ENCODE measurements at places on chromosomes 7 and 10. TPM values are rescaled to one million over a fixed set of nuclear protein-coding genes. Genes with fewer than 3 reads are reported as not detected.

DNA sequence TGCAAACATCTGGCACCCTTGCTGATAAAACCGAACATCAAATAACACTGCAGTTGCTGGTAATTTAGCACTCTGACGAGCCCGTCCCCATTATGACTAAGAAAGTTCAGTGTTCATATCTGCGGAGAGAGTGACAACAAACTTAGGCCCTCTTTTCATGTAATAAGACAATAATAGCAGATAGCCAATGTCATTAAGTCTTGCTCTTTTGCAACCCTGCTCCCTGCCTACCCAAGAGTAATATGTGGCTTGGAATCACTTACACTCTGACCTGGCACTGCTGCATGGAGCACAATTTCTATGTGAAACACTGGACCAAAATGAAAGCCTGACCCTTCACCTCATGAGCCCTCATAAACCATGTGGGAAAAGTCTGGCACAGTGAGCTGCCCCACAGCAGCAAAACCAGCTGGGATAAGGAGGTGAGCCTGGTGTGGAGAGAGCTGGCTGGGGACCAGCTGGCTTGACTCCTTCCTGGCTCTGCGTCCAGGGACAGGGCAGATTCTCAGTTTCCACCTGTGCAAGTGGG is 86.5 kb downstream of the HIPK2 start:
- peak overlapping the region; percentile 74 for H3K27ac ChIP-seq
- no peaks in the 10 kb centered on the region for H3K27me3 ChIP-seq

DNA sequence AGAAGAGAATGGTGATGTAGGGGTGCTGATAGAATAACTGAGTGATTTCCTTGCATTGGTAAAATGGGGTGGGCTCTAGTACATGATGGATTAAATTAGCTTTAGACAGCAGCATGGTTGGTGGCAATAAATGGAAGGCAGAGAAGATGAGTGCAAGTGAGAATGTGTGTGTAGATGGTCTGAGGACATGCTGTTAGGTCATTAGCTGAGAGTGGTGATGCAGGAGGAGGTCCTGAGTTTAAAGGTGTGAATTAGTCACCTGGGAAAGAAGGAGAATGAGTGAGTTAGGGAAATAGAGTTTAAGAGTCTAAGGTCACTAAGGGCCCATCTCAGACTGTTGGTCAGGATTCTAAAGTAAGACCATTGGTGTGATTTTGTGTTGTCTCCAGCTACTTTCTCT is 17.9 kb upstream of the SEC61A2 start:
- no peaks in the 10 kb centered on the region for H3K27me3 ChIP-seq
- no peak for DNase-seq
- H3K27ac ChIP-seq: no peak overlapping the region
- no peak overlapping the region for H3K4me3 ChIP-seq

The MYO1G gene
- total RNA-seq: 0.41 TPM

The CYP3A4 gene
- total RNA-seq: not detected

- DNase-seq: no peak
- H3K27me3 ChIP-seq: no peaks in the 10 kb centered on the region
- H3K4me1 ChIP-seq: peaks cover 40% of the 10 kb centered on the region
- H3K27ac ChIP-seq: no peak overlapping the region
Observed at GRCh38 chr7:135929722-135930141, 47.4 kb downstream of the MTPN start.

DNA sequence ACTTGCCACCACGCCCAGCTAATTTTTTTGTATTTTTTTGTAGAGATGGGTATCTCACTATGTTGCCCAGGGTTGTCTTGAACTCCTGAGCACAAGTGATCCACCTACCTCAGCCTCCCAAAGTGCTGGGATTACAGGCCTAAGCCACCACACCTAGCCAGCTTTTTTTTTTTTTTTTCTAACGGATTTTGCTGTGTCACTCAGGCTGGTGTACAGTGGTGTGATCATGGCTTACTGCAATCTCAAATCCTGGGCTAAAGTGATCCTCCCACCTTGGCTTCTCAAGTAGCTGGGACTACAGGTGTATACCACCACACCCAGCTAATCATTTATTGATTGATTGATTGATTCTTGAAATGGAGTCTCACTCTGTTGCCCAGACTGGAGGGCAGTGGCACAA is 106.0 kb upstream of the TRIM24 start:
- no peak overlapping the region for H3K27ac ChIP-seq
- no peaks in the 10 kb centered on the region for H3K4me1 ChIP-seq
- H3K4me3 ChIP-seq: no peak overlapping the region
- no peak for DNase-seq
- H3K27me3 ChIP-seq: no peaks in the 10 kb centered on the region

- no peaks in the 10 kb centered on the region for H3K36me3 ChIP-seq
- H3K27ac ChIP-seq: no peak overlapping the region
- DNase-seq: no peak
Observed at GRCh38 chr10:52645187-52645758, 127.3 kb downstream of the MBL2 start.

DNA sequence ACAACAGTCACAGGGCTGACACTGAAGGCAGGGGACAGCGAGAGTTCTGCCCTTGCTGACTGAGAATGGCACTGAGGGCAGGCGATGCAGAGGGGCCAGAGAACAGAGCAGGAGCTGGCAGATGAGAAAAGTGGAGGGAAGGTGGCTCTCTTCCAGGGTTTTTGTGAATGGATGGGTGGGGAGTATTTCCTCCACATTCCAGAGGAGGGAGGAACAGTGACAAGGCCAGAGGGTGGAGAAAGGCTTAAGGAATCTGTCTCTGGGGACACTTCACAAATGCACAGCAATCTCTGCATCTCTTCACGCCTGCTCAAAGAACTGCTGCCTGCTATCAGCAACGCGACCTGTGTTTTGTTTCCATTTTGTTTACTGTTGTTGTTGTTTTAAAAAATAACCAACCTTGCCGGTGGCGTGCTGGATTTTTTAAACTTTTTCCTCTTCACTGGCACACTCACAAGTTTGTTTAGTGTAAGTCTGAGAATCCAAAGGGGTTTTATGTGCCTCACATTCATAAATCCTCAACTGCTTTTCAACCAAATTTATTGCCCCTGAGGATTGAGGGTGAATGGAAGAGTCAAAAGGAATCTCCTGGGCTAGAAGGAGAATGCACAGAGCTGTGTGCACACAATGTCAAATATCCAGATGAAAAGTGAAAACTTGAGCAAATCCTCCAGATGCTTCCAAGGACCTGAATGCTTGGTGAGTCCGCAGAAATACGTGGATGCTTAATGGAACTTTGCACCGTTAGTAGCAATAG is 129.3 kb downstream of the GLI3 start:
- no peak overlapping the region for H3K4me3 ChIP-seq
- H3K4me1 ChIP-seq: peaks cover 4% of the 10 kb centered on the region
- no peaks in the 10 kb centered on the region for H3K27me3 ChIP-seq
- H3K27ac ChIP-seq: no peak overlapping the region
- H3K36me3 ChIP-seq: no peaks in the 10 kb centered on the region

DNA sequence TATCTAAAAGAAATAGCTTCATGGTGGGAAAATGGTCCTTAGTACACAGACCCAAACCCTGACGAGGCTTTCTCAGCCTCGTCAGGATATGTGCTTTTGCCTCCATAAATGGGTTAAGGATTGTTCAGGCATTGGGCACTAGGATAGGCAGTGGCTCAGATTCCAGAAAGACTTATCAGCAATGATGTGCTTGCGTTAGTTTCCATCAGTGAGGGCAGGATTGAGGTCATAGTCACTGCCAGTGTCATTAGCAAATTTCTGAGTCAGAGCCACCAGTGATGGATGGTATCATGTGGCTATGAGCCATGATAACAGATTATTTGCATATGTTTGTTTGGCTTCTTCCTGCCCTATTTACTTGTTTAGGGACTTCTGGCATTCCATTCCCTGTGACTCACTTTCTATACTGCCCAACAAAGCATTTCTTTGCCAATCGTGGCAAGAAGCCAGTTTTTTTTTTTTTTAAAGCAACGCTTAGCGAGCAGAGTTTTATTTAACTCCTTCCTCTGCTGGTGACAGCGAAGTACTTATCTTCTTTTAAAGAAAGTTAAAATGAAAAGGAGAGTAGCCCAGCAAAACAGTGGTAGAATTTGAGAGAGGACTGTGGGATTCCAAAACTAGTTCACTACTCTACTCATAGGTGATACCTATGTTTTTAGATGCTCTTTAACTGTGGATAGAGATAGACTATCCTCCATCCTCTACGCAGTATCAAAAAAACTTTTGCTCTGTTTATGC is 44.4 kb downstream of the MYPN start:
- no peaks in the 10 kb centered on the region for H3K27me3 ChIP-seq
- H3K27ac ChIP-seq: peak overlapping the region; percentile 85
- no peak for DNase-seq
- no peaks in the 10 kb centered on the region for H3K36me3 ChIP-seq
- peaks cover 67% of the 10 kb centered on the region for H3K4me1 ChIP-seq
- H3K4me3 ChIP-seq: peak overlapping the region; percentile 5

Data from psoas muscle (tissue), 8 donors.